ENCODE measurements at places on chromosomes 1 and 21. TPM values are rescaled to one million over a fixed set of nuclear protein-coding genes. Genes with fewer than 3 reads are reported as not detected.

The ZMPSTE24 gene
- total RNA-seq: 61.9 TPM

GRCh38 chr21:36948686-36949085, 17.8 kb downstream of the HLCS start:
- DNase-seq: no peak

DNA sequence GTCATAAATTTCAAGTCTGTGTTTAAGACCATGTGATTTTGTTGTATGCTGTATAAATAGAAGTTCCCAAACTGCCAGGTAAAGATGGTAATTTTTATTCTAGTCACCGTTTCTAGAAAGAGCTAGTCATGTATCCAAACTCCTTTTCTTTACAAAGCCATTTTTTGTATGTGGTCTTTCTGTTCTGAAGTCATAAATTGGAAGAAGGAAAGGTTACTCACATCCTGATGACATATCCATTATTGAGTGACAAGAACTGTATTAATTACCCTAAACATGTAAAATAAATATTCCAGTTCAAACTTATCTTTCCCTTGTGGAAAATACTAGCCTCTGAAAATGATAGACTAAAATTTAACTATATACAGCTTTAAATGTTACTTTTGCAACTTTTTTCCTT, 104.7 kb downstream of the POFUT2 start:
- no peak for DNase-seq

The OPTC gene
- not detected for total RNA-seq

- peak; percentile 21 for DNase-seq
Observed at GRCh38 chr1:232937741-232938375, 12.6 kb upstream of the NTPCR start.

GRCh38 chr1:170254371-170254770, 108.6 kb downstream of the NTMT2 start:
- DNase-seq: no peak

DNA sequence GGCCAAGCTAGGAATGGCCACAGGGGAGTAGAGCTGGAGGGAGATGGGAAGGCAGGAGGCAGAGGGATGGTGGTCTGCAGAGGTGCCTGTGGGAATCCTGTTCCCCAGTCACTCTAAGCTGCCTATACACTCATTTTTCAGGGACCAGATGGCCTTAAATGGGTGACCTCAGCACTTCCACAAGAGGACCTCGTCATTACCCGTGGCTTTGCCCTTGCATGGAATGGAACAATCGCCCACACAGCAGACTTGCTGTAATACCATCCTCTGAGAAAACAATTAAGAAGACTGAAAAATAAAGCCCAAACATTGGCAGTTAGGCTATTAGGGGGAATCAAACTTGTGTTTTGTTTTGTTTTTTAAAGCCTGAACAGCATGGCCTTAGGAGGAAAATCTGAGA, 12.9 kb upstream of the TNN start:
- DNase-seq: peak; percentile 43

The CDK11B gene
- 10.7 TPM for total RNA-seq

DNA sequence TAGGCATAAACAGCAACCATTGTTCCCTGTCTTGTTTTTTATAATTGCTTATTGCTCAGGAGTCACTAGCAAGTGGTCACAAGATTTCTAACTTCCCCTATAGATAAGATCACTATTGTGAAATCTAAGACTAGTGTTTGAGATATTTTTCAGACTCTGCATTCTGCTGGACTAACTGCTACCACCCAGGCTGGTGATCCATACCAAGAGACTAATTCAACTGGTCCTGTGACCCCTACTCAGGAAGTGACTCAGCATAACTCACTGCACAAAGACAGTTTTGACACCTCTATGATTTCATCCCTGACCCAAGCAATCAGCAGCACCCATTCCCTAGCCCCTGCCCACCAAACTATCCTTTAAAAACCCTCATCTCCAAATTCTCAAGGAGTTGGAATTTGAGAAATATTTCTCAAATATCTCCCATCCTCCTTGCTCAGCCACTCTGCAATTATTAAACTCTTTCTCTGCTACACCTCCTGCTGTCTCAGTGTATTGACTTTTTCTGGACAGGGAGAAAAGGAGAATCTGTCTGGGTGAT, 52.7 kb downstream of the TRIM33 start:
- DNase-seq: peak; percentile 63

The CLEC20A gene
- not detected for total RNA-seq

DNA sequence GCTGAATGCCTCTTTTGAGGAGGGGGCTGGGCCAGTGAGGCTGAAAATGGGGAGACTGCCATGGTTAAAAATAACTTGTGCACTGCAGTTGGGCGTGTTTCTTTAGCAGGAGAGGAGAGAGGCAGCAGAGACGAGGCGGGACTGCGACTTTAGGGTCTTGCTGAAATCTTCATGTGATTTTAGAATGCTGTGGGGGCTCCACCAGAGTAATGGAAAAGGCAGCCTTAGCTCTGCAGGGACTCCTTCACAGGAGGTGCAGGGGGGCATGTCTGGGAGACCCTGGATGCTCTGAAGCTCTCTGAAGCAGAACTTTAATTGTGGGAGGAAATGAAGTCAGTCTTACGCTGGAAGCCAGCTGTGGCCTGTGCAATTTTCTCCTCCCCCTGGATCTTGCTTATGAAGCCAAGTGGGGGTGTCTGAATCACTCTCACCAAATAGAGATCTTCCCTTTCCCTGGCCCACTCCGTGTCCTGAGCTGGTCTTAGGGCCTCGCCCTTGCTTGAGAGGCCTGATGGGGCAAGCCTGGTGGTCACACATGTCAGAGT, 60.8 kb downstream of the NDUFS5 start:
- peak; percentile 17 for DNase-seq

DNA sequence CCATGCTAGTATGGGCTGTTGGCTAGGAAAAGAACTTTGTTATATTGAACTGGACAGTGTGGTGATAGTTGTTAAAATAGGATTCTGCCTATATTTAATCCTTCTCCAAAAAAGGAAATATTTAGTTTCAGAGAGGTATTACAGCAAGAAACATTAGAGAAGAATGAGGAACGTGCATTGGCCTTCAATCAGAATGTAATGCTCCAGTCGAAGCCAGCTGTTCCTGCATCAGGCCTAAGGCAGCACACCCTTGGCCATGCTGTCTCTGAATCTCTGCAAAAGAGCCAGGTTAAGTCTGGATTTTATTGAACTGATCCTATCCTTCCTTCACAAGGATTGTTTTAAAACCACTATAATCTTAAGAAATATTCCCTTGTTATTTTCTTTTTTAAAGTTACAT, 35.3 kb upstream of the RALGPS2 start:
- no peak for DNase-seq

- no peak for DNase-seq
Observed at GRCh38 chr1:28115267-28115666, 26.9 kb upstream of the EYA3 start.

DNA sequence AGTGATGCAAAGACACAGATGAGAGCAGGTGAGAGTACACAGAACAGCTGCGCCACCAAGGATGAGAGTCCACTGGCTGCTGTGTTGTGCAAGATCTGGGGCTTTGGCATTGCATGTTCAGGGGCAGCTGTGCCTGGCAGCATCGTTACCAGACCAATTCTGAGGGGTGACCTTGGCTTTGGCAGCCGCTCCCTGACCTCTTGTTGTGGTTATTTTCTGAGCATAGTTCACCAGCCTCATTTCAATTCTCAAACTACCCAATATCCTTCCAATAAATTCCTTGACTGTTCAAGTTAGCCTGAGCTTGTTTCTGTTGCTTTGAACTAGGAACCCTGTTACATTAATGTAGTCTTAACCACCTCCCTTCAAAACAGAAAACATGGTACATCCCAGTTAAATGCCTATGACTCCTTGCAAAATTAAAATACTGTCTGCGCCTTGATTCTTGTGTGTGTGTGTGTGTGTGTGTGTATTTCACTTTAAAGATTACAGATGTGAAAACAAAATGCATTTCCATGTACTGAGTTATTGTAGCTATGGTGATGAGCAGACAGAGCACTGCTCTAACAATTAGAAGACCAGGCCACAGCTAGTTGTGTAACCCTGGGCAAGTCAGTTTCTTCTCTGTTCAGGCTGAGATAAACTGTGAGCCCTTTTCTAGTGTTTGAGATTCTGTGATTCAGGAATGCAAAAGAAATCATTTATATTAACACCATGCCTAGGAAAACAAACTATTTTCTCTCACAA, 106.3 kb upstream of the GUCA2B start:
- no peak for DNase-seq

GRCh38 chr1:63524201-63524600, 876 bp downstream of the EFCAB7 start:
- DNase-seq: peak; percentile 5
